Lung microvascular endothelial cell (primary cell): ENCODE measurements at places on chromosomes 7 and 10.

GRCh38 chr10:64211466-64211865 is 690.3 kb downstream of the REEP3 start:
- DNase-seq: no peak

- no peak for DNase-seq
These were observed 12.9 kb downstream of the CPED1 start for GRCh38 chr7:121001234-121001906.

- DNase-seq: no peak
These were observed 355.7 kb downstream of the DNAJB6 start for GRCh38 chr7:157692460-157693011.

GRCh38 chr7:156620291-156620675 is 20.3 kb upstream of the RNF32 start:
- no peak for DNase-seq
